MCF 10A (cell line): ENCODE measurements at places on chromosomes 2 and 18.
A peak's percentile ranks its signal among the peaks of the same experiment; 100 is the strongest.

DNA sequence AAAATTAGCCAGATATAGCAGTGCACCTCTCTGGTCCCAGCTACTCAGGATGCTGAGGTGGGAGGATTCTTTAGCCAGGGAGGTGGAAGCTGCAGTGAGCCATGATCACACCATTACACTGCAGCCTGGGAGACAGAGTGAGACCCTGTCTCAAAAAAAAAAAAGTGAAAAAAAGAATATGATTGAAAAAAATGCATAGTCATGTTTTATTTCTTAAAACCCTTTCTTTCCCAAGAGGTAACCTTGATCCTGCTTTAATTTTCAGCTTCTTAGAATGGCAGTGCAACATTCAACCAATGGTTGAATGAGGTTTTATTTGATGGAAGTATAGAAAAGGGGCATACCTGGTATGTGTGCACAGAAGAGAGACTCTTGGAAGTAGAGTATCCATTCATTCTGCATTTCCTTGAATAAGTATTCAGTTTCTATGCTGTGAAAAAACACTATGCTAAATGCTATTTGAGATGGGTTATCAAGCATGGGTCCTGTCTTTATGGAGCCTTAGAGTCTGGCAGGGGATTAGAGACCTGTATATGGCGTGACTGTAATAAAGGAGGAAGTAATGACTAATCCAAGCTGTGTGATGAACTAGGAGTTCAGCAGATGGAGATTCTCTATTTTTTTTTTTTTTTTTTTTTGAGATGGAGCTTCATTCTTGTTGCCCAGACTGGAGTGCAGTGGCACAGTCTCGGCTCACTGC, 146.3 kb downstream of the WDSUB1 start:
- H3K4me1 ChIP-seq, result peaks cover 56% of the 10 kb centered on the region
- DNase-seq, result peak; percentile 73
- no peaks in the 10 kb centered on the region for H3K27me3 ChIP-seq

DNA sequence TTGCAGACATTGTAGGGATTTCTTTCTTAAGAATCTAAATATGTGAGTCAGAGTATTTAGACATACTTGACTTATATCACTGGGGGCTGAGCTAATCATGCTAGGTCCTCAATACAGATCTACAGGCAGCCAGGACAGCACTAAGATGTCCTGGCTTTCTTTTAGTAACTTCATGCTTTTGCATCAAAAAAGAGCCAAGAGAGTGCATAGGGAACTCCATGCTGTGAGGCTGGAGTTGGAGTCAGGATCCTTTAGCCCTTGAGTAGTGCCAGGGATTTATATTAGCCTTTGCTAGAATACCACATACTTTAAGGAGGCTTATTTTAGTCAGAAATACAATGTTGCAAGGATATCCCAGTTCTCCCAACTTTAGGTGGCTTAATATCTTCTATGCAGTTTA, 289.7 kb downstream of the CCDC85A start:
- H3K27ac ChIP-seq, result no peak overlapping the region
- no peak for DNase-seq
- no peaks in the 10 kb centered on the region for H3K36me3 ChIP-seq

DNA sequence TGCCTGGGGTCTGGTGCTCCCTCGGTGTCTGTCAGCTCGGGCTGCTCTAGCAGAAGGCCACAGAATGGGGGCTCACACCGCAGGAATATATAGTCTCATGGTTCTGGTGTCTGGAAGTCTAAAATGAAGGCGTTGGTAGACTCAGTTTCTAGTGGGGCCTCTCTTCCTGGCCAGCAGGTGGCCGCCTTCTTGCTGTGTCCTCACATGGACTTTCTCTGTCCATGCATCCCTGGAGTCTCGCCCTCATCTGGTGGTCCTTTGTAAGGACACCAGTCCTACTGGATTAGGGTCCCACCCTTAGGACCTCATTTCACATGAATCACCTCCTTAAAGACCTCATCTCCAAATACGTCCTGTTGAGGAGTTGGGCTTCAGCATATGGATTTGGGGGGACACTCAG, 65.7 kb downstream of the RRM2 start:
- no peaks in the 10 kb centered on the region for H3K36me3 ChIP-seq
- no peak overlapping the region for H3K27ac ChIP-seq
- H3K4me1 ChIP-seq, result no peaks in the 10 kb centered on the region

GRCh38 chr2:19169134-19169768, 189.2 kb downstream of the OSR1 start:
- no peak for DNase-seq
- no peaks in the 10 kb centered on the region for H3K27me3 ChIP-seq
- H3K36me3 ChIP-seq, result no peaks in the 10 kb centered on the region
- H3K4me1 ChIP-seq, result no peaks in the 10 kb centered on the region
- H3K27ac ChIP-seq, result no peak overlapping the region

DNA sequence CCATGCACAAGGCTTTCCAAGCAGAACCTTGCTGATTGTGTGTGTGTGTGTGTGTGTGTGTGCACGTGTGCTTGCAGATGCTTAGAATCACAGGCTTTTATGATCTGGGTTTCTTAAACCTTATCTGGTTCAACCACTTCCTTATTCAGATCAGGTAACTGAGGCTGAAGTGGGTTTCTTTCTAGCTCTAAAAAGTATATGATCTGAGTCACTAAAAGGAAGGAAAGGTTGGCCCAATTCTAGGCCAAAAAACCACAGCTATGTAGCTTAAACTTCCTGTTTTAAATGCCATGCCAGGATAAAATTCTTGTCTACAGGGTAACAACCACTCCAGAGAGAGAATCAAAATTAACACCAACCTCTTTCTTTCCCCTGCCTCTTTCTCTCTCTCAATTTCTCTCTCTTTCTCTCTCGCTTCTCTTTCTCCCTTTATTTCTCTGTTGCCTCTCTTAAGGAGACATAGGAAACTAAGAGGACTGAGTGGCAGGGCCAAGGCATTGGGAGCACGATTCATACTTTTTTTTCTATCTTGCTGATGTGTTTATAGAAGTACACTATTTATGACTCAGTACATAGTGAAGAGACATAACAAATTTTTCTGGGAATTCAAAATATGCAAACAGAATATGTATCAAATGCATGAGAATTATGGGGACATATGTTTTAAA, 140.3 kb downstream of the TRIB2 start:
- no peak overlapping the region for H3K4me3 ChIP-seq
- H3K4me1 ChIP-seq, result peaks cover 14% of the 10 kb centered on the region
- DNase-seq, result peak; percentile 58
- no peak overlapping the region for H3K27ac ChIP-seq

DNA sequence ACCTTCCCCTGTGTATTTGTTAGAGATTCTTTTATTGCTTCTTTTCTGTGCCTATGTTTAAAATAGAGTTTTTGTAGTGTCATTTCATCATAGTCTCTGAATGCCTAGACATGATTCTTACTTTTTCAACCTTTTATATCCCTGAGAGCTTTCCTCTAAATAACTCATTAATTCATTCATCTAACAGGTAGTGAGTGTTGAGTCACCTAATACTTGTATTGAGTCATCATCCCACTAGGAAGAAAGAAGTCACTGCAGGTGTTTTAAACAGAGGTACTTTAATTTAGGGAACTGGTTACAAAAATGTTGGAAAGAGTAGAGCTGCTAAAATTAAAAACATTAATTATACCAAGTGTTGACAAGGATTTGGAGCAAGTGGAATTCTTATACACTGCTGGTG, 18.5 kb upstream of the NMS start:
- H3K36me3 ChIP-seq, result no peaks in the 10 kb centered on the region
- no peaks in the 10 kb centered on the region for H3K4me1 ChIP-seq
- no peak overlapping the region for H3K27ac ChIP-seq
- H3K27me3 ChIP-seq, result no peaks in the 10 kb centered on the region
- no peak overlapping the region for H3K4me3 ChIP-seq

- H3K4me3 ChIP-seq, result no peak overlapping the region
- no peak overlapping the region for H3K27ac ChIP-seq
- H3K4me1 ChIP-seq, result no peaks in the 10 kb centered on the region
These were observed 34.6 kb downstream of the COPS7B start for GRCh38 chr2:231820786-231821303.

- peak; percentile 56 for DNase-seq
- H3K4me3 ChIP-seq, result no peak overlapping the region
- H3K4me1 ChIP-seq, result peaks cover 51% of the 10 kb centered on the region
- no peaks in the 10 kb centered on the region for H3K36me3 ChIP-seq
- peak overlapping the region; percentile 35 for H3K27ac ChIP-seq
- H3K27me3 ChIP-seq, result no peaks in the 10 kb centered on the region
These were observed 78.0 kb upstream of the PNPT1 start for GRCh38 chr2:55771612-55772011.

GRCh38 chr2:30149513-30149912, 2.7 kb downstream of the YPEL5 start:
- H3K4me3 ChIP-seq, result peak overlapping the region; percentile 21
- H3K4me1 ChIP-seq, result peaks cover 35% of the 10 kb centered on the region
- DNase-seq, result peak; percentile 25
- H3K36me3 ChIP-seq, result peaks cover 59% of the 10 kb centered on the region
- H3K27ac ChIP-seq, result no peak overlapping the region

GRCh38 chr2:121955426-121955825, 200.0 kb downstream of the TSN start:
- H3K27me3 ChIP-seq, result no peaks in the 10 kb centered on the region
- peak; percentile 9 for DNase-seq
- H3K27ac ChIP-seq, result no peak overlapping the region
- no peaks in the 10 kb centered on the region for H3K4me1 ChIP-seq
- no peak overlapping the region for H3K4me3 ChIP-seq
- H3K36me3 ChIP-seq, result no peaks in the 10 kb centered on the region

GRCh38 chr2:175442441-175442840, 260.9 kb upstream of the ATP5MC3 start:
- H3K4me1 ChIP-seq, result peaks cover 6% of the 10 kb centered on the region
- H3K4me3 ChIP-seq, result no peak overlapping the region
- DNase-seq, result no peak

GRCh38 chr2:145407-145806, 99.1 kb upstream of the FAM110C start:
- no peak overlapping the region for H3K4me3 ChIP-seq
- H3K36me3 ChIP-seq, result no peaks in the 10 kb centered on the region
- no peaks in the 10 kb centered on the region for H3K27me3 ChIP-seq
- H3K27ac ChIP-seq, result peak overlapping the region; percentile 47
- DNase-seq, result peak; percentile 16

DNA sequence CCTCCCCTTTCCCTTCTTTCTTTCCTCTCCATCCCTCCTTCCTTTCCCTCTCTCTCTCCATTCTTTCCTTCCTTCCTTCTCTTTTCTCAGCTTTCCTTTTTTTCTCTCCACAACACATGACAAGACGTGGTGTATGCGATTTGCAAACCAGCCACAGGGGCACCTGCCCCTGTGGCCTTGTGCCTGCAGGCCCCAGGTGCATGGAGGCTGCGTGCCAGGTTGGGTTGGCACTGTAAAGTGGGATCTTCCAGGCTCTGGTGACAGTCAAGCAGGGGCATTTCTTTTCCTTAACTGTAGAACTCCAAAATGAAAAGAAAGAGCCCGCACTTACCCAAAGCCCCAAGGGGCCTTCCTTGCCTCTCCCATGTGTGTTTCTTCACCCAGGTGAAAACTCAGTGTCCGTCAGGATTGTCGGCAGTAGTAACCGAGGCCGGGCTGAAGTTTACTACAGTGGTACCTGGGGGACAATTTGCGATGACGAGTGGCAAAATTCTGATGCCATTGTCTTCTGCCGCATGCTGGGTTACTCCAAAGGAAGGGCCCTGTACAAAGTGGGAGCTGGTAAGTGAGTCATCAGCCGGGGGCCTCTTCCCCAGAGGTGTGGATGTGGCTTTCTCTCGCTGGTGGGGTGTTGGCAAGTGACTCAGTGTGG, 50.9 kb downstream of the MARCO start:
- H3K4me3 ChIP-seq, result no peak overlapping the region
- no peaks in the 10 kb centered on the region for H3K36me3 ChIP-seq
- no peaks in the 10 kb centered on the region for H3K27me3 ChIP-seq
- peaks cover 30% of the 10 kb centered on the region for H3K4me1 ChIP-seq
- no peak overlapping the region for H3K27ac ChIP-seq

DNA sequence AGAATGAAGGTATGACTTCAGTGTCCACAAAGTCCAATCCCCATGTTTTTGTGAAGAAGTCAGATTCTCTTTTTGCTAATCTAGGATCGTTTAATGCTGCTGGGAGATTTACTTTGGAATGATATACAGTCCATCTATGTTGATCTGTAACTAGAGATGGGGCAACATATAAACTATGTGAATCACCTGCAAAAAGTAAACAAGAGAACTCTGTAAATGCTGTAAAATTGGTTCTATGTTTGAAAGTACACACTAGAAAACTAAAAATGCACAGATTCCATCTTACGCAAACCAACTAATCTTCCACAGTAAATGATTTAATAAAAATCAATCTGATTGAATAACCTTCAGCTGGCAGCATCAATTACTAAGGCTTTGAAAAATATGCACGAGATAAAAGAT, 37.5 kb downstream of the VPS54 start:
- H3K4me1 ChIP-seq, result peaks cover 16% of the 10 kb centered on the region
- H3K36me3 ChIP-seq, result peaks cover 7% of the 10 kb centered on the region
- no peaks in the 10 kb centered on the region for H3K27me3 ChIP-seq
- DNase-seq, result no peak
- no peak overlapping the region for H3K4me3 ChIP-seq
- no peak overlapping the region for H3K27ac ChIP-seq

- peaks cover 6% of the 10 kb centered on the region for H3K36me3 ChIP-seq
- peaks cover 19% of the 10 kb centered on the region for H3K4me1 ChIP-seq
- no peak overlapping the region for H3K27ac ChIP-seq
- H3K27me3 ChIP-seq, result no peaks in the 10 kb centered on the region
- H3K4me3 ChIP-seq, result no peak overlapping the region
These were observed 14.9 kb upstream of the SNED1 start for GRCh38 chr2:240983361-240983995.

DNA sequence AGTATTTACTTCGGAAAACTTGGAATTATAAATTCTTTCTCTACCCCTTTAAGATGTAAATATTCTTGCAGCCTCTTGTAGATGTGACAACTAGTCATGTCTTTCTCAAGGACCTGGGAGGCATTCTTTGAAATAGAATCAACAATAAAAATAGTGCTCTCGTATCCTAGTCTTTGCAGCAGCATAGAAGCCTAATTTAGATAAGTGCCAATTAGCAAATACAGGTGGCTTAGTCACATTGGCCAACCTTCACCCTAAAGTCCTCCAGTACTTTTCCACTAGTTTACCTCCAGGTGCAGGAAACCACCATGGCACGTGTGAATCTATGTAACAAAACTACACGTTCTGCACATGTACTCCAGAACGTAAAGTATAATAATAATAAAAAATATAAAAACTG, 3.5 kb upstream of the ZSWIM2 start:
- no peak for DNase-seq
- H3K4me1 ChIP-seq, result peaks cover 13% of the 10 kb centered on the region
- no peak overlapping the region for H3K27ac ChIP-seq
- no peak overlapping the region for H3K4me3 ChIP-seq

- H3K4me3 ChIP-seq, result no peak overlapping the region
- H3K36me3 ChIP-seq, result peaks cover 66% of the 10 kb centered on the region
- H3K27me3 ChIP-seq, result no peaks in the 10 kb centered on the region
- peak overlapping the region; percentile 65 for H3K27ac ChIP-seq
- DNase-seq, result no peak
These were observed 78.4 kb downstream of the CCDC93 start for GRCh38 chr2:117935456-117935855.

- DNase-seq, result no peak
- H3K4me1 ChIP-seq, result no peaks in the 10 kb centered on the region
- H3K36me3 ChIP-seq, result no peaks in the 10 kb centered on the region
- H3K27ac ChIP-seq, result no peak overlapping the region
- no peaks in the 10 kb centered on the region for H3K27me3 ChIP-seq
These were observed 43.5 kb upstream of the CD28 start for GRCh38 chr2:203662951-203663350.
